ENCODE measurements at places on chromosomes 1 and 21. TPM values are rescaled to one million over a fixed set of nuclear protein-coding genes. Genes with fewer than 3 reads are reported as not detected.

UBE2U gene
- not detected for total RNA-seq

DNA sequence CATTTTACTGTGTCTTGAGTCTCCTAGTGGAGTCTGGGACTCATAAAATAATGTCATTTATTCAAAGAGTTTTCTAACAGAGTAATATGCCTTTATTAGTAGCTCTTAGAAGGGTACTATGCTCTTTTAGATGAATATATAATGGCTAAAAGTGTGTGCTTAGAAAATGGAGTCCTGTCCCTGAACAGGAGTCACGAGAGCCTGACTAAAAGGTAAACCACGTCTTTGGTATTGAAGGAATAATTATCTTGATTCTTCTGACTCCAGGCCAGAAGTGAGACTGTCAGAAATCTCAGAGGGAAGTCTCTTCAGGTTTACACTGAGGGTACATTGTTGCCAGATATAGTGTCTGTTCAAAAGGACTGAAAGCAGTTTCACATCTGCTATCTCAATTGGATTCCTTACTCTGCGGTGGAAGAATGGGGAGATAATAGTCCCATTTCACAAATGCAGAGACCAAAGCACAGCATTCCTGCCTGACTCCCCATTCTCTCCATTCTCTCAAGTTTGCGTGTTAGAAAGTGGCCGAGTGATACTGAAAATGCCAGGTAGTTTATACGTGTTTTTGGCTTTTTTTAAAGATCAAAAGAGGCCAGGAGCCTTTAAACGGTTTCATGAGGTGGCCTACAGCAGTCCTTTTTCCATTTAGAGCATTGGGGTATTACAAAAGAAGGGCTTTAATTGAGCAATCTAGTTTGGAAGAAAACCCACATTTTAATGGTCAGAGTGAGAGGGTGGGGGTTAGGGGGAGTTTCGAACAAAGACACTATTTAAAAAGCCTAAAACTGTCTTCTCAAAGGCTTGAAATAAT, 176.6 kb downstream of the VPS13D start:
- H3K4me1 ChIP-seq: peaks cover 12% of the 10 kb centered on the region
- H3K36me3 ChIP-seq: peaks cover 4% of the 10 kb centered on the region
- no peak overlapping the region for H3K4me3 ChIP-seq

DNA sequence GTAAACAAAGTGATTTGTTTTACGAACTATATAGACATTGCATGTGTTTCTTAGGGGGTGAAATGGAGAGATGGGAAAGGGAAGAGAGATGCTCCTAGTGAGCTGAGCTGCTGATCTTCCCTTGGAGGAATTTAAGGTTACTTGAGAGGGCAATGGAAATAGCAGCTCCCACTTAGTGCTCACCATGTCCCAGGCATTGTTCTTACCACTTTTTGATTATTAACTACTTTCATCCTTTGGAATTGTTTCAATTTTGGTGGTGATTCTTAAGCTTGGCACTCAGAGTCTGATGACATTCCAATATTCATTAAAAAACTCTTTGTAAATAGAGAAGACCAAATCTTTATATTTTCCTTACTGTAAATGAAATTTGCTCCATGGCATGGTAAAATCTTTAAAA, 124.9 kb downstream of the ITSN1 start:
- peaks cover 3% of the 10 kb centered on the region for H3K36me3 ChIP-seq
- H3K4me3 ChIP-seq: no peak overlapping the region
- H3K4me1 ChIP-seq: peaks cover 4% of the 10 kb centered on the region
- DNase-seq: no peak

S100A7 gene
- total RNA-seq: not detected

DNA sequence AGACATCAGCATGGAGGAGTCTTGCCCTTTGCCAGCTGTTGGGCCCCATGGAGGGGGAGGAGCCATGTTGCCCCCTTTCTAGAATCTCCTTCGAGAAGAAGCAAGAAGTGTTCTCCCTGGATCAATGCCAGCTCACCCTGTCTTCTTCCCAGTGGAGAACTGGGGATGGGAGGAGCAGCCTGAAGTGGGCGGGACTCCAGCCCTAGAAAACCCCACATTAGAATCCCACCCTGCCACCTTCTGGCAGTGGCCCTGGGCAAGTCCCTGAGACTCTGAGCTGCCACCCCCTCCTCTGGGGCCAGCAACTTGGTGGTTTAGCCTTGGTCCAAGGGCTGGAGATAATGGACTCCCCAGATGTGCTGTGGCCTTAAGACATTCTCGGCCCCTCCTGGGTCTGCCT, 51.7 kb downstream of the PAX7 start:
- H3K27me3 ChIP-seq: no peaks in the 10 kb centered on the region
- no peak overlapping the region for H3K27ac ChIP-seq
- DNase-seq: no peak
- no peak overlapping the region for H3K4me3 ChIP-seq
- no peaks in the 10 kb centered on the region for H3K36me3 ChIP-seq
- H3K4me1 ChIP-seq: no peaks in the 10 kb centered on the region

RHBDL2 gene
- 0.26 TPM for total RNA-seq

OVAAL gene
- not detected for total RNA-seq

DNA sequence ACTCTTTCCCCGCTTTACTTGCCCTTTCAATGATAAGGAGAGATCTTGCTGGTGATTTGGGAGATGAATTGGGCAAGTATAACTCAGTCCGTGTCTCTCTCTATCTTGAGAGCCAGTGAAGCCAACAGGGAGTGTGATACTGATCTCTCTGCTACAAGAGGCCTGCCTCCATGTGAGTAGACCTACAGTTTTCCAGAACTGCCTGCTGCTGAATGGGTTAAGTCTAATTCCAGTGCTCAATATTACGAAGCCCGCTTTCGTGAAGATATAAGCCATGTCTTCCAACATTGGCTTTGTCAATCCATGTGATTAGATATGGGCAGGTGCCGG, 92.6 kb downstream of the ADCY10 start:
- no peaks in the 10 kb centered on the region for H3K27me3 ChIP-seq
- DNase-seq: no peak
- no peak overlapping the region for H3K27ac ChIP-seq
- no peak overlapping the region for H3K4me3 ChIP-seq

GRCh38 chr1:106880226-106880625, 176.2 kb upstream of the PRMT6 start:
- H3K36me3 ChIP-seq: no peaks in the 10 kb centered on the region
- H3K27ac ChIP-seq: no peak overlapping the region
- no peak for DNase-seq
- H3K4me1 ChIP-seq: no peaks in the 10 kb centered on the region
- no peak overlapping the region for H3K4me3 ChIP-seq
- H3K27me3 ChIP-seq: no peaks in the 10 kb centered on the region

- H3K4me3 ChIP-seq: no peak overlapping the region
- no peaks in the 10 kb centered on the region for H3K36me3 ChIP-seq
- H3K4me1 ChIP-seq: peaks cover 4% of the 10 kb centered on the region
- DNase-seq: peak; percentile 90
- H3K27ac ChIP-seq: no peak overlapping the region
- no peaks in the 10 kb centered on the region for H3K27me3 ChIP-seq
These were observed 3.0 kb upstream of the RGS2 start for GRCh38 chr1:192805832-192806323.

GRCh38 chr1:50271968-50272578, 151.2 kb downstream of the DMRTA2 start:
- H3K4me1 ChIP-seq: no peaks in the 10 kb centered on the region
- DNase-seq: no peak
- H3K27me3 ChIP-seq: no peaks in the 10 kb centered on the region
- H3K36me3 ChIP-seq: no peaks in the 10 kb centered on the region
- H3K27ac ChIP-seq: no peak overlapping the region

- H3K27me3 ChIP-seq: no peaks in the 10 kb centered on the region
- H3K4me1 ChIP-seq: no peaks in the 10 kb centered on the region
- DNase-seq: no peak
- H3K4me3 ChIP-seq: no peak overlapping the region
These were observed 151.3 kb upstream of the NEGR1 start for GRCh38 chr1:72433591-72433990.

DNA sequence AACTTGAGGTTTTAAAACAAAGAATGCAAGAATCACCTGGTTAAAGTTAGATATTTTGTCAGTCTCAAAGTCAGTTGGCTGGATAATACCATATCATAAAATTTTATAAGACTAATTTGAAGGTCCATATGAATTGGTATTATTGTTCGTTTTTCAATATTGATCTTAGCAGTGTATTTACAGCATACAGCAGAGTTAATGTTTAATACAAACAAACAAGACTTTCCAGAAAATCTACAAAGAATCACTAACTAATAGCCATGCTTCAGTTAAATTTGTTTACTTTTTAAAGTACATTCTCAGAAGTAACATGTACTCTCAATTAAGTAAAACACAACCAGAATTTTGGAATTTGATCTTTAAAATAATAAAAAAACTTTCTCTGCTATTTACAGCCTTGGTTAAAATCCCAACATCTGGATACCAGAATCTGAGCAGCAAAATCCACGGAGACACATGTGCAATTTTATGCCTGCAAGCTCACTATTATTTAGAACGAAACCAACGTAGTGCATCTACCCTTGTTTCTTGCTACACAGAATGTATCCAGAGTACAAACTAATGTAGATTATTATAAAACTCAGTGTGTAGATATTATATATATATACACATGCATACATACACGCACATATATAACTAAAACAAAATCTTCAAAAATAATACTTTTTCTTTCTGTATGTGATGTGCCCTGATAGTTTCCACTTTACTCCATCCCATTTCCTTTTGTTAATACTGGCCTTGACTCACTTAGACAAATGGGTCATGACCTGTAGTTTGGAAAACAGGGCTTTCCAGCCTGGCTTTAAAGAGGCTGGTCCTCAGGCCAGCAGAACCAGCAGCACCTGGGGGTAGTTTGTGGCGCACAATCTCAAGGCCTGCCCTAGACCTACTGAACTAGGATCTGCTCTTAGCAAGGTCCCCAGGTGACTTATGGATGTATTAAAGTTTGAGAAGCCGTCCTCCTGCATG, 63.6 kb upstream of the ERG start:
- DNase-seq: no peak
- no peaks in the 10 kb centered on the region for H3K36me3 ChIP-seq
- peaks cover 2% of the 10 kb centered on the region for H3K27me3 ChIP-seq
- no peak overlapping the region for H3K27ac ChIP-seq
- no peaks in the 10 kb centered on the region for H3K4me1 ChIP-seq

LENEP gene
- 0.26 TPM for total RNA-seq

DNA sequence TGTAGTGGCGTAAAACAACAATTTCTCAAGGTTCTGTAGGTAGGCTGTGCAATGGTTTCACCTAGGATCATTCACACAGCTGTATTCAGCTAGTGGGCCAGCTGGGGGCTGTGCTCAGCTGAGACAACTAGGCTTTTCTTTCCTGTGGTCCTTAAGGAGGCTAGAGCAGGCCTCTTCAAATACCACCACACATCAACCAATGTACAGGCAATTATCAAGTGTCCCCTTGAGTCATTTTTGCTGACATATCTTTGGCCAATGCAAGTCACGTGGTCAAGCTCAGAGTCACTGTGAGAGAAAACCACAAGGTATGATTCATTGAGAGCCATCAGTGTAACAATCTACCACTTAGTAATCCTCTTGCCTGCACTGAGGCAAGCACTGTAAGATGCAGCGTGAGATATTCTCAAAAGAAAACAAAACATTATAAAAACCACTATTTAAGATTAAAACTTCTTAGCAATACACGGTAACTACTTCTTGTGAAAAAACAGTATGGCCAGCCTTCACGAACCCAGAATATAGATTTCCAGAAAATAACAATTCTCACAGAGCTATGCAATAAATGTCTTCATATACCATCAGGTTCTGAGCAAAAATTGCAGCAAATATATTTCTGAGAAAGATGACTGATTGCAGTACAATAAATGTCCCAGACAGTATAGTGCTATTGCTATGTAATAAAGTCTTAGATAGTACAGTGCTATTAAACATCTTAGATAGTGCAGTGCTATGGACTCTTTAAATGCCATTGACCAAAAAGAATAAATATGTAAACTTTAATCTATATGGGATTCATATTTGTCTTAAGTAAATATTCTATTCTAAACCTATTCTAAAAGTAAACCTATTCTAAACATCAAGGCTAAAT, 55.3 kb downstream of the NME7 start:
- no peak overlapping the region for H3K4me3 ChIP-seq
- no peaks in the 10 kb centered on the region for H3K36me3 ChIP-seq
- H3K4me1 ChIP-seq: peaks cover 6% of the 10 kb centered on the region
- peak; percentile 99 for DNase-seq

MTARC2 gene
- total RNA-seq: 9.0 TPM

GRCh38 chr1:234315588-234315987, 57.7 kb upstream of the COA6 start:
- no peak overlapping the region for H3K4me3 ChIP-seq
- no peaks in the 10 kb centered on the region for H3K27me3 ChIP-seq
- no peak overlapping the region for H3K27ac ChIP-seq
- no peaks in the 10 kb centered on the region for H3K4me1 ChIP-seq
- H3K36me3 ChIP-seq: no peaks in the 10 kb centered on the region

GRCh38 chr1:116131866-116132605, 20.8 kb downstream of the MAB21L3 start:
- no peaks in the 10 kb centered on the region for H3K36me3 ChIP-seq
- no peak overlapping the region for H3K4me3 ChIP-seq
- H3K27me3 ChIP-seq: peaks cover 13% of the 10 kb centered on the region

DNA sequence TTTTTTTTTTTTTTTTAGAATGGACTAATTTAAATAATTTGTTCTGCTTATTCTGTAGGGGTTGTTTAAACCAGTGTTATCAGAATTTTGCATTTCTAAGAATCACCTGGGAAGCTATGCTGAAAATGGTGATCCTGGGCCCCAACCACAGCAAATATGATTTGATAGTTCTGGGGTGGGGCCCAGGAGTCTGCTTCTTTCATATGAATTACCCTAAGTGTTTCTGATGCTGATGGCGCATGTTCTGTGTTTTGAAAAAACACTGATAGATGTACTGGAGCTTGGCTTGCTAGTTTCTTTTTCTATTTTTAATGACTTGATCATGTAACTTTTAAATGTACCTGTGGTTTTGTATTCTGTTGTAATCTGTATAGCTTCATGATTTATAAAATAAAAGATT, 89.3 kb downstream of the CDC14A start:
- DNase-seq: no peak
- H3K4me3 ChIP-seq: no peak overlapping the region
- H3K4me1 ChIP-seq: peaks cover 2% of the 10 kb centered on the region
- H3K27me3 ChIP-seq: no peaks in the 10 kb centered on the region

CFHR2 gene
- total RNA-seq: not detected

MRPL24 gene
- total RNA-seq: 58.8 TPM

- H3K36me3 ChIP-seq: no peaks in the 10 kb centered on the region
- H3K4me3 ChIP-seq: no peak overlapping the region
- H3K4me1 ChIP-seq: peaks cover 11% of the 10 kb centered on the region
- peak; percentile 100 for DNase-seq
- peak overlapping the region; percentile 59 for H3K27ac ChIP-seq
These were observed 31.7 kb downstream of the TRIM11 start for GRCh38 chr1:228374711-228375577.

GRCh38 chr21:32137266-32137665, 141.6 kb downstream of the MIS18A start:
- no peak for DNase-seq
- H3K36me3 ChIP-seq: no peaks in the 10 kb centered on the region
- H3K27ac ChIP-seq: no peak overlapping the region
- H3K27me3 ChIP-seq: no peaks in the 10 kb centered on the region
- H3K4me3 ChIP-seq: no peak overlapping the region
- H3K4me1 ChIP-seq: peaks cover 2% of the 10 kb centered on the region

GRCh38 chr1:80214888-80215540, 1208.5 kb upstream of the ADGRL4 start:
- H3K4me3 ChIP-seq: no peak overlapping the region
- no peaks in the 10 kb centered on the region for H3K27me3 ChIP-seq
- no peaks in the 10 kb centered on the region for H3K4me1 ChIP-seq
- no peak for DNase-seq
- H3K36me3 ChIP-seq: no peaks in the 10 kb centered on the region
- no peak overlapping the region for H3K27ac ChIP-seq
